CD4-positive, alpha-beta T cell treated with Interferon gamma for 1 hour (primary cell): ENCODE measurements at places on chromosomes 12 and 14.

DNA sequence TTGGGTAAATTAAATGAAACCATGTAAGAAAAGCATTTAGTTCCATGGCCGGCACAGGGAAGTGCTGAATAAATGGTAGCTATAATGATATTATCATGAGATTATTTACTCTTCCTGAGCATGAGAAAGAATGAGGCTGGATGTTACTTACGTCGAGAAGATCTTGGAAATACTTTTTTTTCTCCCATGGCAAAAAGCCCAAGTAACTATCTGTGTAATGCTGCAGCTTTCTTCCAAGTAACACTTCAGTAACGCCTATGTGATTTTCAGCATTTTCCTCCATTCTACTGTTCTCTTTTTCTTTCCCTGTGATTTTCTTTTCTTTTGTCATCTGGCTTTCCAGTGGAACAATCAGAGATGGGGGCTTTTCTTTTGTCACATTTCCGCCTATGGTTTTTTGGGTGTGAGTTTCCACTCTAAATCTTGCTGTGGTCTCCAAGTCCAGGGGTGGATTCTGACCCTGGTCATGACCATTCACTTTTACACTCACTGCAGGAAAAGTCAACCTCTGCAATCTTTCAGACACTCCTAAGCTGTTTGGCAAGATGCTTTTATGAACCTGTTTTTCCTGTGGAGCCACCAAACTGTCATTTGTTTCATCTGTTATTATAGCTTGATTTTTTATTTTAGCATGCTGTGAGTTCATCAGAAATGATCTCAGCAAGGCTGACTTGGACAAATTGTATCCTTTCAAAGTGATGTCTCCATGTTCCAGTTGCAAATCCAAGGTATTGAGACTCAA, 25.0 kb upstream of the SYCP3 start:
- no peak for DNase-seq

DNA sequence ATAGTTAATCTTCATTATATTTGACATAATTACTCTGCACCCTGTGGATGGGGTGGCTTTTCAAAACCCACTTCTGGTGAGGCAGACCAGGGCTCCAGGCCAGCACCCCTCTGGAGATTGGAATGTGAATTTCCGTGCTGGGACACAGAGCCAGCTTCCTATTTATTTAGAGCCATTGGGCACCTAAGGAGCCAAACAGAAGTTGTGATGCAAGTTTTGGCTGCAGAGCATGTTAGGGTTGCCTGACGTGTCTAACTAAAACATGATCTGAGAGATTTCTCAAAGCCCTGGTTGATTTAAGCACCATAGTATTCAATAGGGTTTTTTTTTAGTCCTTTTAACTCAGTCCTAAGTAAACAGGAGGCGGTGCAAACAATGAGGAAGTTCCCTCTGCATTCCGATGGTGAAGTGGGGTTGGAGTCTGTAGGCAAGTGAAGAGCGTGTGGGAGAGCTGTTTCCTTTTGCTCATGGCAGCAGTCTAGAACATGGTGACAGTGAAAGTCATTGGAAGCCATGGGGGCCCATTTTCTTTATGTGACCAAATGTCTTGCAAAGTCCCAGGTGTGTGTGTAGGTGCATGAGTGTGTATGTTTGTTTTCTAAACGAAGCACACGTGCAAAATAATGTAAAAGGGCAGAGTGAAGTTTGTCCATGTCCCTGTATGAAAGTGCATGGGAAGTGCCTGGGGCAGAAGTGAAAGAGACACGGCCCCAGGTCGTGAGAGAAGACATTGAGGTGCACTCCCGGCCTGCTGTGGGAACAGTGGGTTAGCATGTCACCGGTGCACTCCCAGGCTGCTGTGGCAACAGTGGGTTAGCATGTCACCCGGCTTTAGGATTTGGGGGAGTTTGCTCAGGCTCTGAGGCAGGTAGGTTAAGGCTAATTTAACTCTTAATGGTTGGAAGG, 117.7 kb downstream of the PRKCH start:
- no peak for DNase-seq

GRCh38 chr14:76537906-76538647, 162.1 kb downstream of the ESRRB start:
- DNase-seq: no peak

DNA sequence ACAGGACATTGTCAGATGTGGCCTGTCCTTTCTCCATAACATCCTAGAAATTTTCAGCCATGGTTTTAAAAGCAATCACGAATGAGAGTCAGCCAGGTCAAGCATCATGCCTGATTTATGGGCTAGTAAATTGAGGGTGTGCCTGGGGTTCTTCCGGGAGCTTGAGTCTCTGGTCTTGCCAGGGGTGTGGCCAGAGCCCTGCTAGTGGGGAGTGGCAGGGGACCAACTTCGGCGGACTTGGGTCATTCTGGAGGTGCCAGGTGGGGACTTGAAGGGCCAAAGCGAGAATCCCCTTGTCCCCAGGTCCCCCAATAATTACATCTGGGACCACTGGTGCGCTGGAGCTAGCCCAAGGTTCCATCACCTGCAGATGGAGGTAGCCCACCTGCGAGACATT, 5.7 kb downstream of the OTUB2 start:
- no peak for DNase-seq

DNA sequence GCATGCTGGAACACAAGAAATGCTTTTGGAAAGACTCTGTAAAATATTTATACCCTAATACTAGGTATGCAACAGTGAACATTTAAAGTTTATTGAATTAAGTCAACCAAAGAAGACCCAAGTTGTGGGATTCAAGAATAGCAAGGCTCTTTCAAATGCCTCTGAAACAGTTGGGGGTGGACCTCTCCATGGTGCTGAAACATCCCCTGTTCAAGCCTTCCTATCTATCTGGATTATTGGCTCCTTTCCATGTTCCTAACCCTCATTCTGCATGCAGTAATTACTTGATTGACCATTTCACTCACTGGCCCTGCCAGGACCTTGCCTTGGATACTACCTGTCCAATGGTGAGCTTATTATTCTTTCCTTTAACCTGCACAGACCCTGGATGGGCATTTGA, 349.7 kb downstream of the NRXN3 start:
- no peak for DNase-seq

DNA sequence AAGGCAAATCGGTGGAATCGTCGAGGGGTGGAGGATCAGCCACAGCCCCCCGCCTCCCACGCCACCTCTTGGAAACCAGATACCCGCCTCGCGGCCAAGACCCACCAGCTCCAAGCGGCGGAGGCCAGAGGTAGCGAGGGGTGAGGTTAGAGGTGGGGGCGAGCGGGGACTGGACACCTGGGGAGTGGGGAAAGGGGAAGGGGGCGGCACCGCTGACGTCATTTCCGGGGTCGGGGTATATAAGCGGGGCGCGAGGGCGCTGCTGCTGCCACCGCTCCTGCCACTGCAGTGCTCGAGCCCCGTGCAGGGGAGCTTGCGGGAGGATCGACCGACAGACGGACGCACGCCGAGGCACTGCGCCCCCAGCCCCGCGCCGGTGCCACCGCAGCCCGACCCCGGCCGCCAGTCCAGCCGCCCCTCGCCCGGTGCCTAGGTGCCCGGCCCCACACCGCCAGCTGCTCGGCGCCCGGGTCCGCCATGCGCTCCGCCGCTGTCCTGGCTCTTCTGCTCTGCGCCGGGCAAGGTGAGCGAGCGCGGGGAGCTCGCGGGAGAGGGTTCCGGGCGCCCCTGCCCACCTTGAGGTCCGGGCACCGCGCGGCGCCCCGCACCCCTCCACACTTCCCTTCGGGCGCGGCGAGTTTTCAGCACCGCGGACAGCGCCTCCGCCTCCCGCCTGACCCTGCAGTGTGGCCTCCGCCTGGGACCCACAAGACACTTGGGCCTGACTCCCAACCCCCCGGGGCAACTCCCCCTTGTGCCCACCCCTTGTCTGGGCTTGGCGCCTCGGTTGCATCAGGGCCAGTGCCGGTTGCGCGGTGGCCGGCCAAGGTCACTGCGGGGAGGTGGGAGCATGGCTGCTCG, at the start of gene CHGA:
CHGA (plus strand) TSS at position 268 of the 861 bp plus-strand sequence; CDS start at position 478, 210 bp downstream.
- DNase-seq: no peak

DNA sequence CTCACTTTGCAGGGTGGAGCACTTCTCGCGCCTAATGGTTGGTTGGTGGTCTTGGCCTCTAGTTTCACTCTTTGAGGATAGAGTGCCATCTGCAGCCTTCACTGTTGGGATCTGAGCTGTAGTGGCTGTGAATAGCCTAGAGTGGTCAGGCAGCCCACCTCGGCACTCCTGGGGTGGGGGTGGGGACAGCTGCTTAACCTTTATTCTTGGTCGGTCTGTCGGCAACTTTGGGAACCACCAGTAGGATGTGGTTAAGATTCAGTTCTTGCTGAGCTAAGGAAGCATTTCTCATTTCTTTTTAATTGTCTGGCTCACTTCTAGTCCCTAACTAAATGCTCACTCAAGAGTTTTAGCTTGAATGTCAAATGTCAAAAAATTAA, 21.1 kb downstream of the TMBIM6 start:
- no peak for DNase-seq

GRCh38 chr14:56976211-56976610, 165.9 kb upstream of the OTX2 start:
- no peak for DNase-seq

DNA sequence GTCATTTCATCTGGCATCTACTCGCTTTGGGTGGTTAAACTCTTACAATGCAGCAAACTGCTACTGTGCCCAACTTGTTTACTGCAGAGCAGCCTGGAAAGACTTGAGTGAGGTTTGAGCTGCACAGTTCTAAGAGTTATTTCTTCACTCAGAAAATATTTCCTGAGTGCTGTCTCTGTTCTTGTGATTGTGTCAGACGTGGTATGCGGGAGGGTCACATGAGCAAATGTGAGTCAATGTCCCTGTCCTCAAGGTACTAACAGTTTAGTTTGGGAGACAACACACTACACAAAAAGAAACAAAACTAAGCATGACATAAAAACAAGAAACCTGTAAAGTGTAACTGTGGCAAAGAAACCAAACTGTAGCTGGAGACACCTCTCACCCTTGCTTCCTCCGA, 32.4 kb downstream of the FLVCR2 start:
- no peak for DNase-seq

- DNase-seq: no peak
These were observed 52.4 kb downstream of the BRMS1L start for GRCh38 chr14:35878272-35879150.

DNA sequence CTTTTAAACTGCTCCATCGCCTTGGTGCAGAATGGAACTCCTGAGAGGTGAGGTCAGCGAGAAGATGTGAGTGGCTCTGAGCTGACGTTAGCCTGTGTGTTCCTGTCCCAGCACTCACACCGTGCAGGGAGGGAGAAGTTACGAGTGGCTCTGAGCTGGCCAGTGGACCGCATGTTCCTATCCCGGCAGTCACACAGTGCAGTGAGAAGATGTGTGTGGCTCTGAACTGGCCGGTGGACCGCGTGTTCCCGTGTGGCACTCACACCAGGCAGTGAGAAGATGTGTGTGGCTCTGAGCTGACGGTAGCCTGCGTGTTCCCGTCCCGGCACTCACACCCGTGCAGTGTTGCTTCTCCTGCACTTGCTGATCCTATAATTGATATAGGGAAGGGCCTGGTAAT, 59.9 kb downstream of the VCPKMT start:
- no peak for DNase-seq

DNA sequence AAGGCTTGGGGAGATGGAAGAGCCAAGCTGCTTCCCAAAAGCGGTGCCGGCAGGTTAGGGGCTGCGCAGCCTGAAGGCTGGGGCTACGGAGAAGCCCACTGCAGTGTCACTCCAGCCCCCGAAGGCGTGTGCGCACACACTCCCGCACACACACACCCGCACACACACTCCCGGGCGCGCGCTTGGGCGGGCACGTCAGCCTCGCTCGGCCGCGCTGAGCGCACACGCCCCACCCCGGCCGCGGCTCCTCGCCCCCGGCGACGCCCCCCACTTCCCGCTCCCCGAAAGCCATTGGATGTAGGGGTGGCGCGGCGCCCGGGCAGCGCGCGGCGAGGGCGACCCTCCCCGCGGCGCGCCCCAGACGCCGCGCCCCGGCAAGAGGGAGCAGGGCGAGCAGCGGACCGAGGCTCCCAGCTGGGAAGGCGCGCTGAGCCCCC, at the start of gene KCNK10:
KCNK10 (minus strand) TSS at position 184 of the 437 bp plus-strand sequence. CDS start 471 bp downstream, outside the sequence.
- no peak for DNase-seq

GRCh38 chr14:25097120-25097519, 47.2 kb upstream of the STXBP6 start:
- DNase-seq: no peak

DNA sequence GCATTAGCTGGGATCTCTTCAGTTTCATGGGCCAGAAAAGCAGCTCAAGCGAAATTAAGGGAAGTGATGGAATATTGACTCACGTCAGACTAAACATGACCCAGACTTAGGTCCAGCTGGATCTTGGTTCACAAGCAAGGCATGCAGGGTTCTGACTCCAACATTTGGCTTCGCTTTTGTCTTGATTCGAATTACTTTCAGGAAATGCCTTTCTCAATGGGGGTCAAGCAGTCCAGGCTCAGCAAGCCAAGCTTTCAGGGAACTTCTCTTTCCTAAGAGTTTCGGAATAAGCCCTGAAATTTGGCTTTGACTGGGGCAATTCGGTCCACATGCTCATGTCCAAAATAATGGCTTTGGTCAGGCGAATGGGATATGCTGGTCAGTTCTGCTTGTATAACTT, 678.7 kb upstream of the TMEM132C start:
- no peak for DNase-seq

GRCh38 chr14:95722525-95723190, 8.7 kb upstream of the TCL1A start:
- no peak for DNase-seq

DNA sequence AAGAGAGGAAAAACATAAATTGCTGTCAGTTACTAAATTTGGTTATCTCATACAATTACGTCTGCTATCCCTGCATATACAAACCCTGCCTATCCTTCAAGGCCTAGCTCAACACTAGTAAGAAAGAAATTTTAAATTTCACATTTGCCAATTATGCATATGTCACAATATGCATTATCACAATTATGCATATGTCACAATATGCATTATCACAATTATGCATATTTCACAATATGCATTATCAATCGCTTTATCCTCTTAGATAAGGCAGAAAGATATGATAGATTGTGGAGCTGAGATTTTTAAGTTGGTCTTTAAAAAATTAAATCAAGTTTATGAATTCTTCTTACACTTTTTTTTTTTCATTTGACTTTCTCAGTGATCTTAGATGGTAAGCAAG, 195.0 kb upstream of the ABCD2 start:
- DNase-seq: no peak

GRCh38 chr12:96327346-96327745, 72.9 kb downstream of the CDK17 start:
- no peak for DNase-seq

- DNase-seq: no peak
These were observed 2.5 kb downstream of the KDM5A start for GRCh38 chr12:386651-387050.

- DNase-seq: no peak
These were observed 287.7 kb downstream of the BTG1 start for GRCh38 chr12:91857813-91858542.

DNA sequence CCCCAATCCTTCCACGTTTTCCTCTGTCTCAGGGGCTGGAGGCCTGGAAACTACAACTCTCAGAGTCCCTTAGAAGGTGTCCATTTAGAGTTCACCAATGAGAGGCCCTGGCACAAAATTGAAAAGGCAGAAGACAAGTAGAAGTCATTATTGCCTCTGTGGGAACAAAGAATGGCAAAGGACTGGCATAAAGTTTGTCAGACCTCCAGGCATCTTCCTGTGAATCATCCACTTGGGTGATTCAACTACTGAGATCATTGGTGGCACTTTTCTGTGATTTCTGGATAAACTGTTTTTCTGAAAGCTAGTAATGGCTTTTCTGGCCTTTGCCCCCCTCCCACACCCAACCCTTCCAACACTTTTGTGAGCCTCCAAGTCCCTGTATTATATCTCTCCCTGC, 42.6 kb upstream of the C12orf42 start:
- no peak for DNase-seq
